ENCODE measurements at places on chromosomes 13 and 19.

GRCh38 chr19:44690131-44690440, 8.9 kb upstream of the CEACAM16 start:
- no peak for DNase-seq

GRCh38 chr19:14915116-14915515, 26.2 kb upstream of the OR7C2 start:
- DNase-seq = no peak

- DNase-seq = no peak
Measured at GRCh38 chr19:5753743-5754142, 30.8 kb downstream of the PRR22 start.

- no peak for DNase-seq
Measured at GRCh38 chr13:36788276-36788675, 30.7 kb upstream of the RFXAP start.

GRCh38 chr13:31207661-31208552, 8.1 kb downstream of the B3GLCT start:
- no peak for DNase-seq

DNA sequence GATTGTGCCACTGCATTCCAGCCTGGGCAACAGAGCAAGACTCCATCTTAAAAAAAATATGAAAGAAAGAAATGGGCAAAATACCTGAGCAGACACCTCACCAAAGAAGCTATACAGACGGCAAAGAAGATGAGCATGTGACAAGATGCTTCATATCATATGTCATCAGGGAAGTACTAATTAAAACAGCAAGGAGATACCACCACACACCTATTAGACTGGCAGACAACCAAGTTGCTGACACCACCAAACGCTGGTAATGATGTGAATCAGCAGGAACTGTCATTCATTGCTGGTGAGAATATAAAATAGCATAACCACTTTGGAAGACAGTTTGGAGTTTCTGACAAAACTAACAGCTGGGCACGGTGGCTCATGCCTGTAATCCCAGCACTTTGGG, 11.5 kb upstream of the TFDP1 start:
- DNase-seq = no peak

GRCh38 chr19:47509170-47509847, 5.6 kb downstream of the NAPA start:
- DNase-seq = no peak

DNA sequence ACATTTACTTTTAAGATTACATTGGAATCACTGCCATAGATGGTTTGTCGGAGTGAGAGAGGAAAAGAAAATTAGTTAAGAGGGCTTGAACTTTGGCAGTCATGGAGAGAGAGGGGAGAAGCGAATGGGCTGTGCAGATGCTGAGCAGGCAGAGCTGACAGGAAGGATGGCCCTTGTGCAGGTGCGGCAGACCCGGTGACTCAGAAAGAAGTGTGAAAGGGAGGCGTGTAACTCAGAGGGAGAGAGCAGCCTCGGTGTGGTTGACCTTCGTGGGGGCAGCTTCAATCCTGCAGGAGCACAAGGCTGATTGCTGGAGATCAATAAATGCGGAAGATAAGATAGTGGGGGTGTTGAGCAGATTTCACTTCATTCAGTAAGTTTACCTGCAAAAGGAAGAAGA, 76.9 kb downstream of the TNFSF13B start:
- DNase-seq = no peak

GRCh38 chr13:48161530-48162179, 66.8 kb upstream of the MED4 start:
- no peak for DNase-seq

GRCh38 chr13:105087945-105088344, 1447.5 kb downstream of the EFNB2 start:
- no peak for DNase-seq

DNA sequence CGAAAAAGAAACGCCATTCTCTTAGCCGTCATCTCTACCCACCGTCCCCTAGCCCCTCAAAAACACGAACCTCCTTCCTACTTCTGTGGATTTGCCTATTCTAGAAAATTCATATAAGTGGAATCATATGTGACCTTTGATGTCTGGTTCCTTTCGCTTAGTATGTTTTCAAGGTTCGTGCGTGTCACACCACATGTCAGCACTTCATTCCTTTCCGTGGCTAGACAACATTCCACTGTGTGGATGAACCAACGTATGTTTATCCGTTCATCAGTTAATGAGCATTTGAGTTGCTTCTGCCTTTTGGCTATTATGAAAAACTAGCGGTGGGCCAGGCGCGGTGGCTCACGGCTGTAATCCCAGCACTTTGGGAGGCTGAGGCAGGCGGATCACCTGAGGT, 14.0 kb upstream of the PPP1R12C start:
- no peak for DNase-seq

DNA sequence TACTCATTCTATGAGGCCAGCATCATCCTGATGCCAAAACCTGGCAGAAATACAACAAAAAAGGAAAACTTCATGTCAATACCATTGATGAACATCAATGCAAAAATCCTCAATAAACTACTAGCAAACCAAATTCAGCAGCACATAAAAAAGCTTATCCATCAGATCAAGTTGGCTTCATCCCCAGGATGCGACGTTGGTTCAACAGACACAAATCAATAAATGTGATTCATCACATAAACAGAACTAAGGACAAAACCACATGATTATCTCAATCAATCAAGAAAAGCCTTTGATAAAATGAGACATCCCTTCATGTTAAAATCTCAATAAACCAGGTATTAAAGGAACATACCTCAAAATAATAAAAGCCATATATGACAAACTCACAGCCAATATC, 134.3 kb downstream of the UGGT2 start:
- DNase-seq = no peak

GRCh38 chr13:23020246-23020843, 160.4 kb upstream of the SGCG start:
- DNase-seq = no peak

DNA sequence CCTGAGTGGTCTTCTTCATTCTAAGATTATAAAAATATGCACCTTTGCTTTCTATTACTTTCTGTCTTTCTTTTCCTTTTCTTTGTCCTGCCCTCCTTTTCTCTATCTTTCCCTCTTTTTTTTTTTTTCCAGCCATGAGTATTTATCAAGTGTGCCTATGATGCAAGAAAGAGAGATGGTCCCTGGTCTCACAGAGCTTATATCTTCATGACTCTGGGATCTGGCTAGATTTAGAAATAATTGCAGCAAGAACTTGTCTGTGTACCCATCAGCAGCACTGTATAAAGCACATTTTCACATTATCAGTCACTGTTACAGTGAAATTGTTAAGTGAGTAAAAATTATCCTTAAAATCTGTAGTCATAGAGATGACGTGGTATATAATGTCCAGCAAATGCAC, 31.6 kb upstream of the GAS6 start:
- no peak for DNase-seq

DNA sequence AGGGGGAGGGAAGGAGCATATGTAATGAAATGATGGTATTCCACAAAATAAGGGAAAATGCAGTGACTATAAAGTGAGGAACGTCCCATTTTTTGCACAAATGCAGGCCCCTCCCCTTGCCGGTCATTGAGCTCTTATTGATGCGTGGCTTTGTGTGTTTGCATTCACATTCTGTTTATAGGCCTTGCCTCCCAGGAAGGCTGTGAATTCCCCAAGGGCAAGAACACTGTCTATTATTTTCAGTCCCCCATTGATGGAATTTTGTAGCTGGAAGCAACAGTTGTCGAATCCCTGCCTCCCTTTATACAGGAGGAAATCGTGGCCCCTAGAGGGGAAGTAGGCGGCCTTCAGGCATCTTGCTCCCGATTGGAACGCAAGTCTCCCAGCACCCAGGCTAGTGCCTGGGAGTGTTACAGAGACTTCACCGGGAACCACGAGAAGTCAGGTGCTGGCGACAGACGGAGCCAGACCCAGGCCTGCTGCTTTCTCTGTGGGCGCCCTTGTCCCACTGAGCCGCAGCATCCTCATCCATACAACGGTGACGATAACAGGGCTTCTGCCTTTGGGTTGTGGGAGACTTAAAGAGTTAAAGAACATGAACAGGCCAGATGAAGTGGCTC, 6.9 kb downstream of the SBSN start:
- DNase-seq = no peak

GRCh38 chr19:1220976-1221903, 15.7 kb downstream of the STK11 start:
- no peak for DNase-seq

DNA sequence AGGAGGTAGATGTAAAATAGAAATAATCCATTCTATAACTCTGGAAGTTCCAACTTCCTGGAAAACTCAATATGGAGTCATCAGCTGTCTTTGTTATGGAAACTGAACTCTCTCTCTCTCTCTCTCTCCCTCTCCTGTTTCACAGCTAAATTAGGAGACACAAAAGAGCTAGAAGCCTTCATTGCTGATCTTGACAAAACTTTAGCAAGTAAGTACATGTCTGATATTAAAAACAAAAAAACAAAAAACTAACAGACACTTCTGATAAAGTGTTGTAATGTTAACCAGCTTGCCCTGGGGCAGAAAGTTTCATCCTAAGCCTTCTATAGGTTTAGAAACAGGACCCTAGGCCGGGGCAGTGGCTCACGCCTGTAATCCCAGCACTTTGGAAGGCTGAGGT, 11.3 kb downstream of the RGCC start:
- DNase-seq = no peak

DNA sequence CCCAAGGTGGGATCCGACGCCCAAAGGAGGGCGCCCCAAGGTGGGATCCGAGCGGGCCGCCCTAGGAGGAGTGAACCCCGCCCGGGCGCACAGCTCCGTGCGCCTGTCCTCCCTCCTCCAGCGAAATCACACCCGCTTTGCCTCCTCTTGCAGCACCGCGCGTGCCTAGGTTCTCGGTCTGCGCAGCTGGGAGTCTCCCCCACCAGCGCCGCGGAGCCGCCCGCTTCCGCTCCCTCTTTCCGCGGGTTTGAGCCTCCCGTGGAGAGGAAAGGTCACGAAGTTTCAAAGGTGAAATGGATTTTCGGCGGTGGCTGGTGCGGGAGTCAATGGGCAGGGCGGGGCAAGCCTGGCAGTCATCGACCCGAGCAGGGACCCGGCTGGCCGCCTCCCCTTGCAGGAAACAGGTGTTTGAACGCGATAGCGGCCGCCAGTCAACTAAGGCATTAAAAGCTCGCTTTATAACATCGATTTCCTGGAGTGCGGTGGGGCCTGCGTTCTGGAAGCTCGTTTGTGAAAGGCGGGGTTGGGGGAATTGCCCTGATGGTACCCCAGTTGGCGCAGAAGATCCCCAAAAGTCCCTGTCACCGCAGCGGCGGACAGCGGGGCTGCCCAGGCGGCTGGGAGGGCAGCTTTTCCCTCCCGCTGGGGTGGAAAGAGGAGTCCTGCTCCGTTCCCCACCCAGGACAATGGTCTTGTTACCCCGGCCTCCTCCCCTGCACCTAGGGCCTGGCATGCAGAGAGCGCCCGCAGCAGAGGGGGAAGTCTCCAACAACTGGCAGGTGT, 9.0 kb upstream of the SOX1 start:
- no peak for DNase-seq

GRCh38 chr19:14142262-14143190, 6.1 kb upstream of the ASF1B start:
- DNase-seq = no peak

DNA sequence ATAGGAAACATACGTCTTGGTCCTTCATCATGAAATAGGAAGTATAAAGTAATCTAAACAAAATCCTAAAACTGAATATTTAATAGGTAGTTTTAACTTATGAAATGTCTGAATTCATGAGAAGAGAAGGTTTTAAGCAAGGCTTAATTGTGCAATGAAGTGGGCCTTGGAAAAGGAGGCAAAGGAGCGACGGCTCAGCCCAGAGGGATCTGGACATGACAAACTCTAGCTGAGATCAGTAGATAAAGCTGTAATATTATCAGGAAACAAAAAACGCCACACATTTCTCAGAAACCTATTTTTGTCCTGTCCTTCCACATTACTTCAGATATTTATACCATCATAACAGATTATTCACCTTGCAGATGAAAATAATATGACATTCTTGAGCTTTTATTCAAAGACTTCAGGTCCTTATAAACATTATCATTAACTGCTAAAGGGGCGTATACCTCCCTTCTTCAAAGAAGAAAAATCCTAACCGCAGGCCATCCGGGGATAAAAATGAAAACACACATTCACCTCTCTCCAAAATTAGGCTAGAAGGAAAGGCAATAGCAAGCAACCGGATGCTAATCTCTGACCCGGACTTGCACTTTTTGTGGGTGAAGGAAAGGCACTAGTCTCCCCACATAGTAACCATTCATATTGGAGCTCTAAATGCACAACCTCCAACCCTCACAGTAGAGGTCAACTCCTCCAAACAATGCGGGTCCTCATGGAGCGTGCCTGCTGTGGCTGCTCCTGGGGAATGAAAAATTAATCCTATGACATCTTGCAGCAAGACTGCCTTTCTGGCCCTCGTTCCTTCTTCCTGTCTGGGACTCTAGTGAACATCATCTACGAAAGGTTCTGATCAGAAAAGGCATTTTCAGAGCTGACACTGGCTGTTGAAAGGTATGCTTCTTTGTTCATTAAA, 108.8 kb downstream of the TBC1D4 start:
- no peak for DNase-seq

DNA sequence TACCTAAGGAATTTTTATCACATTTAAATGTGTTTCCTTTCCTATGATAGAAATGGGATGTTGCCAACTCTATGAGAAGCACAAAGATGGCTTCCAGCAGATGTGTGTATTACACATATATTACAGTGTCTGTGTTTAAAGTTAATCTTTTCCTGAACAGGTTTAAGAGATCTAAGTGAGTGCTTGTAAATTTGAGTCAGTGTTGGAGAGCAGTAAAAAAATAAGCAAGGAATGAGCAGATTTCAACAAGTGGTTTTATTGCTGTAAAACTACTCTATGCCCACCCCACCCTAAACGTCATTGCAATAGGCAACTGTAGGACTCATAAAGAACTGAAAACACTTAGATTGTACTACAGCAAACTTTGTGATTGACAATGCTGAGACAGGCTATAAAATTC, 248.7 kb downstream of the KLF5 start:
- no peak for DNase-seq

DNA sequence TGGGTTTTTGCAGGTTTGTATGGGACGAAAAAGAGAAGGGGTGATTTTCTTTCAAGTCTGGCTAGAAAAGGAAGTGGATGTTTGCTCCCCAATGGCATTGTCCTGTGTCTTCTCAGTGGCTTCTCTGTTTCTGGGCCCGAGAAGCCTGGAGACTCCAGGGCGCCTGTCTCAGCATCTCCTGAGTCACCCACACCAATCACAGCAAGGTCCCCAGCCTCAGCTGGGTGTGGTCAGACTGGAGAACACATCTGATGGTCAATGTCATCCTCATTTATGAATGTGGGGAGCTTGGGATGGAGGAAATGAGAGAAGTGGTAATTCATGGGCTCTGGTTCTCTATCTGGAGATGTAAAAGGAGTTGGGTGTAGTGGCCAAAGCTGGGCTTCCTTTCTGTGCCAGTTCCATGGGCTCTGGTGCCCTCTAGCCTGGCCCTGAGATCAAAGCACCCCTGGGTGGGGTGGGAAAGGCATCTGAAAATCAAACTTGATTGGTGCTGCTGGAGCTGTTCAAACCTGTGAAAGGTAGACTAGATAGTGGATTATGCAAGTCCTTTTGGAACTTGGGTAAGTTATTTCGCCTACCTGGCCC, 13.4 kb downstream of the RASL11A start:
- no peak for DNase-seq

GRCh38 chr19:15557223-15557622, 48.9 kb downstream of the CYP4F22 start:
- DNase-seq = no peak

Measured in esophagus squamous epithelium (tissue), 5 donors.